Cardiac fibroblast (primary cell): ENCODE measurements at places on chromosomes 7 and 10.
A peak's percentile ranks its signal among the peaks of the same experiment; 100 is the strongest.

DNA sequence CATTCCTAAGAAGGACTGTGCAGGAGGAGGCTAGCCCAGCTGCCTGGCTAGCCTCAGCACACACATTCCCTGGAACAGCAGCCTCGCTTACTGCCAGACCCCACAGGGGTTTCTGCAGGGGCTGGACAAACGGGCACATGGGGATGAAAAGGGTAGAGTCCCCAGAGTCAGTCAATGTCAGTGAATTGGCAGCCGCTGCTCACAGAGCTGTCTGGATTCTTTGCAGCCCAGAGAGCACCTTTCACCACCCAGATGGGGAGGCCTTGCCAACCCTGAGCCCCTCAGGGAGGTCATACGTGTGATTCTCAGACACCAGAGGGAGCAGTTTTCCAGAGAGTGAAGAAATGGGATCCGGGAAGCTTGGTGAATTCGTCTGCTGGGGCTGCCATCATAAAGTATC lies 143.3 kb downstream of the KCNMA1 start:
- DNase-seq: peak; percentile 67

- DNase-seq: no peak
These were observed 20.3 kb upstream of the NFKB2 start for GRCh38 chr10:102375250-102375649.

DNA sequence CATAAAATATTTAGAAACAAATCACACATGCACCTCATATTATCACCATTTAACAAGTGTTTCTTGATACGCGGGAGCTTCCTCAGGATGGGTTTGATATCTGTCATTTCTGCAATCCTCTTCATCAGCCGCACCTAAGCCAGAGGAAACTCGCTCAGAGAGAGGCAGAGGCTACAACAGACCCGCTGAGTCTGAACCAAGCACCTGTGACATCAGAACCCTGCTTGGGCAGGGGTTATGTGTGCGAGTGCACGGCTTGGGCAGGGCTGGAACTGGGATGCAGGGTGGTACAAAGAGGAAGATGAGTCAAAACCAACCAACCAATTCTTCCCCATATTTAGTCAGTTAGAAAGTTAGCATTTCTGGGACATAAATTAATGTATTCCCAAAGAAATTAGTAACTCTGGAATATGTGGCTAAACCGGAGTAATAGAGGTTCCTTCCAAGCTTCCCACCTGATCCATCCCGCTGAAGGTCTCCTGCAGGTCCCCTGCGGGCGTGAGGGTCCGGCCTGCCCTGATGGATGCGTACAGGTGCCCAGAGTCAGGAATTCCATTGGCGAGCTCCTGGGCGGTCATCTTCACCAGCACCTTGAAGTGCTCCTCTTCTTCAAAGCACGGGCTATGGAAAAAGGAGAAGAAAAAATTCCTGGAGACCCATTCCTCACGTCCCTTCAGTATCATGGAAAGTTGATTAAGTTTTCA lies 25.3 kb downstream of the PITRM1 start:
- DNase-seq: no peak

DNA sequence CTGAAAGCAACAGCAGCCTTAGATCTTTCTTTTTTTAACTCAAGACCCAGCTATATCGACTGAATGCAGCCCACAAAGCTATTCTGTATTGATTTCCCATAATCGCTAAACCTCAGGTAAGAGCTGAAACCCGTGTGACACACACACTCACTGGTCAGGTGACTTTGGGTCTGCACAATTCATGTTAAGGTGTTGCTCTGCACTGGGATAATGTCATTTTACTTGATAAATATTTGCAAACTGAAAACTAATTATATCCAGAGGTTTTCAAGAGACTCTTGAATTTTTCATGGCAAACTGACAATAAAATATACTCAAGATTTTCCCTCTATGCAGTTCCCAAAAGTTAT lies 33.1 kb downstream of the SCRN1 start:
- DNase-seq: no peak

DNA sequence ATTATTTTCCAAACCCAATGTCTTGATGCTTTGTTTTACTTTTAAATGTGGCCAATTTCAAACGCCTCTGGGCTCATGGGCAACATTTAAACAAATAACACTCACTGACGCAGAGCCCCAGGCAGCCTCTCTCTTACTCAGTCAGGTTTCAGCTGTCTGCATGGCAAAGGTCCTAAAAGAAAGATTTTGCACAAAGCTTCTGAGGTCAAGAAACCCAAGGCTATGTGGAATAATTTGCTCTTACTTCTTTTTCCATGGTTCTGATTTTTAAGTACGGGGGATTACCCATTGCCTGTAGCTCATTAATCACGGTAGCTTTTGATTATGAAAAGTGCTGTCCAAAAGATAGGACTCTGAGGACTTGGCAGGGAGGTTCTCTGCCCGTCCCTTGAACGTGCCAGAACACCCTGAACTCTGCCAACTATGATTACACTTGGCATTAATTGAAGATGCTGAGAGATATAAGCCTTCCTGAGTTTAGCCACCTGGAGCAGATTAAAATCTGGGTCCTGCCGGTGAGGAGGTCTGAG lies 14.1 kb upstream of the MSRB2 start:
- peak; percentile 32 for DNase-seq

GRCh38 chr7:64807731-64808365 lies 13.6 kb downstream of the ZNF138 start:
- DNase-seq: no peak

- DNase-seq: peak; percentile 74
These were observed 107.4 kb downstream of the UBE2H start for GRCh38 chr7:129845178-129845971.

GRCh38 chr7:2169923-2170575 lies 62.7 kb downstream of the MAD1L1 start:
- no peak for DNase-seq

GRCh38 chr7:82605247-82605864 lies 161.8 kb upstream of the CACNA2D1 start:
- peak; percentile 73 for DNase-seq

DNA sequence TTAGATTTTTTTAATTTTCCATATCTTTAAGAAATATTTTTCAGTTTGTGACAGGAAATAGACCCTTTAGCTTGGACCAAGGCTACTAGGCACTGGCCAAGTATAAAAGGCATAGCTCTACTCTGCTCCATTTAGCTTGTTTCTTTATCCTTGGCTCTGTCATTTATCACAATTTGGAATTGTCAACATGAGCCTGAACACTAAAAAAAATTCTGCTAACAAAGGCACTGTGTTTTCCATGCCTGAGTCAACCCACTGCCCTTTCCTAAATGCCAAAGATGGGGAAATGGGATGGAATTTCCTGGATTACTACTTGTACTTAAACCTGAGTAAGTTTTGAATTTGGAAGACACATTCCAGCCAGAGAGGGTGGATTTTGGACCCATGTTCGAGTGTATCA lies 128.4 kb downstream of the NSUN6 start:
- peak; percentile 66 for DNase-seq

GRCh38 chr7:131529179-131529578 lies 27.2 kb downstream of the PODXL start:
- DNase-seq: no peak

GRCh38 chr10:69278446-69278963 lies at the start of gene HK1:
Gene HK1 (plus strand): TSS chr10:69278496.
- DNase-seq: peak; percentile 43

- DNase-seq: no peak
These were observed 78.6 kb upstream of the ADRB1 start for GRCh38 chr10:113965077-113965476.

GRCh38 chr10:102241032-102241443 lies 274 bp downstream of the PITX3 start:
- DNase-seq: peak; percentile 16

DNA sequence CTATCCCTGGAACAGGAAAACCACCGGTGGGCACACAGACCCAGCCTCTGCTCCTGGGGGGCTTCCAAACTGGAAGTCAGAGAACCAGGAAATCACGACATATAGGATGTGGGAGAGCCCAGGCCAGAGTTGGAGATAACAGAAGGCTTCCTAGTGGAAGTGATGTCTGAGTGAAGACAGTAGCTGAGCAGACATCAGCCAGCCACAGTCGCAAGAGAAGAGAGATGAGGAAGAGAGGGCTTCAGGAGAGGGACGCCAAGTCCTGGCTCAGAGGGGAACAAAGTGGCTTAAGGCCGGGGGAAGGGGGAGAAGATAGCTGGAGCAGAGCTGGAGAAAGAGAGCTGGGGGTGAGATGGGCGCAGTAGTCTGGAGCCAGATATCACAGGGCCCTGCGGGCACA lies 30.9 kb upstream of the ELN start:
- DNase-seq: no peak

- DNase-seq: peak; percentile 29
These were observed 61.1 kb upstream of the NPSR1 start for GRCh38 chr7:34596887-34597286.

GRCh38 chr7:106591146-106591545 lies 69.8 kb downstream of the CCDC71L start:
- DNase-seq: no peak

GRCh38 chr10:29613791-29614190 lies 21.0 kb downstream of the SVIL start:
- no peak for DNase-seq

DNA sequence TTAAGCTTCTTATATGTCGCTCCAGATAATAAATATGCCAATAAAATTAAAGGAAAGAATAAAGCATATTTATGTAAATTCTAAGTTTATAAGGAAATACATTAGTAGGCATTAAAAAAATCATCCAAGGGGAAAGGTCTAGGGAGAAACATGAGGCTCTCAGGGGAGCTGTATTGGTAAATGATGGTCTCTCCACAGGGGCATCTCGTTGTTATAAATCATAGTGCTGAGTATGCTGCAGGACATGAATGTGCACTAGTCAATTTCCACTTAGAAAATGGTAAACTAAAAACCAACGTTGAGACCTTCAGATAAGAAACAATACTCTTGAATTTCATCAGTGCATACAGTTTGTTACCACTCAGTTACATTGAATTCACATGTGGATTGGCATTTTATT lies 194.0 kb upstream of the AHR start:
- DNase-seq: no peak

GRCh38 chr7:139976838-139977656 lies 85.7 kb downstream of the PARP12 start:
- no peak for DNase-seq

GRCh38 chr7:31857172-31857571 lies 170.2 kb downstream of the PPP1R17 start:
- no peak for DNase-seq

DNA sequence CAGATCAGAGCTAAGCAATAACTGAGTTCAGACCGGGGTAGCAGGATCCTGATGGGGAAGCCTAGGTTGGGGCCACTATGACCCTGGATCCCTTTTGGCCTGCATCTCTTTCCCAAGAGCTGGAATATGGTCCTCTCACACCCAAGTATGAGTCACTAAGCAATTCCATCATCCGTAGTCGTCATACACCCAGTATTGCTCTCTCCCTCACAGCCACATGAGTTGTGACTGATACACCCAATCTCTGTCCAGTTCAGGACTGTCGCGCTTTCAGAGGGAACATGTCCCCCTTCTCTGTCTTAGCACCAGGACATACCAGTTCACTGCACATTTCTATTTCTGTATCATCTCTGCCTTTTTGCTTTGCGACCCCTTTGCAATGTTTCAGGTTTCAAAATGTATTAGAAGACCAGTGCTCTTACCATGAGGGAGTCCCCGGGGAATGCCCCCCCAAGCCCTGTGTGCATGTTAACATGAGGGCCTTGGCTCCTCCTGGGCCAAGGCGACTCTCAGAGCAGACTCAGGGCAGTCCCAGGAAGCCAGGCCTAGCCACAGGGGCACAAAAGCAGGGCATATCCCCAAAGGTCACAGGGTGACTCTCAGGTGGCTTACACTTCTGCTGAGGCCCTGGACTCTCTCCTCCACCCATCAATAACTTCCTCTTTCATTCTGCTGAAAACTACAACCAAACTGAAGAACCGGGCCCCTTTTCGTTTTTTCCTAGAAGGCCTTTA lies 75.3 kb upstream of the SAMD8 start:
- peak; percentile 51 for DNase-seq

GRCh38 chr7:117809958-117810357 lies 63.3 kb downstream of the CTTNBP2 start:
- peak; percentile 35 for DNase-seq
